ENCODE measurements at places on chromosomes 4 and X. TPM values are rescaled to one million over a fixed set of nuclear protein-coding genes. Genes with fewer than 3 reads are reported as not detected.

The TCEAL6 gene
- not detected for total RNA-seq

The IL2RG gene
- total RNA-seq: not detected

DNA sequence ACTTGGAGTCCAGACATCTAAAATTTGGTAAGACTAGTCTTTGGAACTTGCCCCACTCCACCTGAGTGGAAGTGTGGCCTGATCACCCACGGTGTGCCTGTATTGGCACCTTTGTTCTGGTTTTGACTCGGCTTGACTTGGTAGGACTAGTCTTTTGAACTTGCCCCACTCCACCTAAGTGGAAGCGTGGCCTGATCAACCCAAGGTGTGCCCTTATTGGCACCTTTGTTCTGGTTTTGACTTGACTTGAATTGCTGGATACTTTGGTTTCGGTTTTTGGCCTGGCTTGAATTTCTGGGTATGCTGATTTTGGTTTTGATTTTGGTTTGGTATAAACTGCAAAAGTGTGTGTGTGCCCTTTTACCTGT, 44.7 kb upstream of the UGT2B7 start:
- H3K27me3 ChIP-seq: no peaks in the 10 kb centered on the region
- H3K4me3 ChIP-seq: no peak overlapping the region
- no peak overlapping the region for H3K27ac ChIP-seq
- DNase-seq: no peak
- H3K4me1 ChIP-seq: no peaks in the 10 kb centered on the region

The PIGA gene
- total RNA-seq: 12.3 TPM

GRCh38 chrX:109856974-109857373, 123.9 kb upstream of the ACSL4 start:
- H3K27ac ChIP-seq: no peak overlapping the region
- peaks cover 9% of the 10 kb centered on the region for H3K4me1 ChIP-seq

DNA sequence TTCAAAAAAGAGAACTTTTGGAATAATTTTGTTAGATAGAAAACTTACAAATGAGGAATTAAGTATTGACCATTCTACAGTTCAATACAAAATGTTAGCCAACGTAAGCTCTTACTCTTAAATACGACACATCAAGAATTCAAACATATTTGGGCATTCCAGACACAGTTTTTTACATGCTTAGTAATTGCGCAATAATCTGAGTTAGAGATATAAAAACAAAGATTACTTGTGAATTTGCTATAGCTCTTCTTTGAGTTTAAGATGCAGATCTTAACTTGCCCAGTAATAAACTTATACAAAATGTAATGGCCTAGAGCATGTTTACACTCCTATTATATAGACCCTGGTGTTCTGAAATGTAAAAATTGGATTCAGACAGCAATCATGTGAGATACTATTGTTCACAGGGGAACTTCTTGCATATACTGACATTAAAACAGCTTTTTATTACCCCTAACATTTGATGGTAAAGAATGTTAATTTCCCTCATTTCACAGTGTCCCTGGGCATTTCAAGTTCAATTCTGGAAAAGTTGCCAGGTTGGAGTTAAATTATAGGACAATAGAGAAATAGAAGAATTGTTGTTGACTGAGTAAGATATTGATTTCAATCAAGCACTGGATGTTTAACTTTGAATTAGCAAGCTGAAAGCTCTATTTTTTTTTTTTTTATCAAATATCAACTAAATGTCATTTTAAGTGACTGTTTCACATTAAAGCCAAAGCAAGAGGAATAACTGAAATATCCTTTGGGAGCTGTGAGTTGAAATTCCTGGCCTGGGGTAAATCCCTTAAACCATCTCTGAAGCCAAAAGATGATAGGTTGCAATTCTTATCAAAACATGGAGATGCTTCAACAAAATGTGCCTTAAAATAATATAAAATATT, 910 bp downstream of the HPGDS start:
- H3K4me1 ChIP-seq: no peaks in the 10 kb centered on the region
- no peaks in the 10 kb centered on the region for H3K36me3 ChIP-seq
- no peak overlapping the region for H3K27ac ChIP-seq
- H3K4me3 ChIP-seq: no peak overlapping the region
- DNase-seq: peak; percentile 40

GRCh38 chr4:10762561-10762960, 78.0 kb upstream of the CLNK start:
- no peaks in the 10 kb centered on the region for H3K4me1 ChIP-seq
- DNase-seq: peak; percentile 23
- no peaks in the 10 kb centered on the region for H3K27me3 ChIP-seq
- H3K27ac ChIP-seq: no peak overlapping the region
- no peak overlapping the region for H3K4me3 ChIP-seq
- no peaks in the 10 kb centered on the region for H3K36me3 ChIP-seq

DNA sequence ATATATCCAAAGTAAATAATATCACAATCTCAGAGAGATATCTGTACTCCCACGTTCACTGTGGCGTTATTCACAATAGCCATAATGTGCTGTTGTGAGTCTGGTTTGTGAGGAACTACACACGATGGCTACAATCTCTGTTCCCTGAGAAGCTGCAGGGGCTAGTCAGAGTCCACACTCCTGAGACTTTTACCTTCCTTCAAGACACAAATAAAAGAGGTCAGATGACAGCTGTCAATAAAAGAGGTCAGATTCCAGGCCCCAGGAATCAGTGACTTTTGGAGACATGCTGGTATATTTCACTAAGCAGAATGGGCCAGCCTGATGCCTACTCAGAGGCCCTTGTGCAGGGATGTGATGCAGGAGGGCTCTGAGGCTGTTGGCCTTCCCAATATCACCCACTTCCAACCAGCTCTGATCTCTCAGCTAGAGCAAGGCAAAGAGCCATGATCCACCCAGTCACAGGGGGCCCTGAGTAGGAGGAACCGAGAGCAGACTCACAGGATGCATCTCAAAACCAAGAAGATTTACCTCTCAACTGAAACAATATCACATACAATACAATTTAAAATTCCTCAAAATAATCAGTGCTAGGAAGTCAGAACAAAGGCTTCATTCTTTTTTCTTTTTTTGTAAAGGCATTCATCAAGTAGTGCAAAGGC, 13.8 kb downstream of the FRYL start:
- H3K36me3 ChIP-seq: no peaks in the 10 kb centered on the region
- no peaks in the 10 kb centered on the region for H3K27me3 ChIP-seq
- DNase-seq: no peak
- H3K4me1 ChIP-seq: no peaks in the 10 kb centered on the region

DNA sequence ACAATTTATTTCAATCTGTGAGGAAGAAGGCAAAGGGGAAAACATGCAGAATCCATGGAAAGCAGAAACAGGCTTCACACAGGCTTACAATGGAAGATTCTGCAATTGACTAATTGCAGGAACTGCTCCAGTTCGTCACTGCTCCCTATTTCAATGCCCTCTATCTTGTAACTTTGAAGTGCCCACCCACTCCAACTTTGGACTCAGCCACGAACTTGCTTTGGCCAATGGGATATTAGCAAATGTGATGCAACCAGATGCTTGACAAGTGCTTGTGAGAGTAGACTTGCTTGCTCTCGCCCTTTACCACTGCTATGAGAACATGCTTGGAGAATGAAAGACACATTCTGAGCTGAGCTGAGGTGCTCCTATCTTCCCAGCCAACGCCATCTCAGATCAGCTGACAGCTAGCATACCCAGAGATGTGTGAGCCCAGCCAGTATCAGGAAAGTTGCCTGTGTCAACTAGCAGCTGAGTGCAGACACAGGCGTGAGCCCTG, 105.7 kb upstream of the PTCHD1 start:
- H3K36me3 ChIP-seq: no peaks in the 10 kb centered on the region
- H3K27me3 ChIP-seq: no peaks in the 10 kb centered on the region
- no peak overlapping the region for H3K4me3 ChIP-seq
- H3K27ac ChIP-seq: peak overlapping the region; percentile 4
- peak; percentile 76 for DNase-seq

DNA sequence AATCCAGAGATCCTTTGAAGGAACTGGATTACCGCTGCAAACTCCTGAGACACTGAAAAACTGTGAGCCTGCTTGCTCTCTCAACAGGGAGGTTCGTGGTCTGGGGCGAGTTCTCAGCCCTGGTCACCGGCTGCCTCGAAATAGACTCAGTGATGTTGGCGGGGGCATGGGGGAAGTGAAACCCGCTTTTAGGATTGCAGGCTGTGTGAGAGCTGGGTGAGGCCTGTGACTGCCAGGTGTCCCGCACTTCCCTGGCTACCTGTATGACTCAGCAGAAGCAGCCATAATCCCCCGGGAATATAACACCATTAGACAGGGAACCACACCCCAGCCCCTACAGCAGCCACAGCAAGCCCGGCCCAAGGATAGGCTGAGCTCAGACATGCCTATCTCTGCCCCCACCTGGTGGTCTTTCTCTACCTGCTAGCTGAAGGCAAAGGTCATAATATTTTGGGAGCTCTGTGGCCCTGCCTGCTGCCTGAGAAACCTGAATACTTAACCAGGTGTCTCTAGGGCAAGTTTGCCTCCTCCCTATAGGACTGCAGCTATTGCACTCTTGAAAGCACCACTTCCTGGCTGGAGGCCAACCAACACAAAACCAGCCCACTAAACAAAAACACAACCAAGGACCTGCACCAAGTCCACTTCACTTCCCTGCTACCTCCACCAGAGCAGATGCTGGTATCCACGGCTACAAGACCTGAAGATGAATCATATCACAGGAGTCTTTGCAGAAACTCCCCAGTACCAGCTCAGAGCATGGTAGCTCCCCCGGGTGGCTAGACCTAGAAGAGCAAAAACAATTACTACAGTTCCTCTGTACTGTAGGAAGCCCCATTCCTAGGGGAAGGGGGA, 202.0 kb downstream of the RRAGB start:
- H3K4me3 ChIP-seq: no peak overlapping the region
- DNase-seq: no peak
- no peaks in the 10 kb centered on the region for H3K36me3 ChIP-seq
- H3K27ac ChIP-seq: no peak overlapping the region

GRCh38 chr4:177573507-177573906, 131.3 kb upstream of the AGA start:
- no peak overlapping the region for H3K27ac ChIP-seq
- DNase-seq: peak; percentile 84
- H3K4me3 ChIP-seq: no peak overlapping the region
- H3K4me1 ChIP-seq: no peaks in the 10 kb centered on the region

DNA sequence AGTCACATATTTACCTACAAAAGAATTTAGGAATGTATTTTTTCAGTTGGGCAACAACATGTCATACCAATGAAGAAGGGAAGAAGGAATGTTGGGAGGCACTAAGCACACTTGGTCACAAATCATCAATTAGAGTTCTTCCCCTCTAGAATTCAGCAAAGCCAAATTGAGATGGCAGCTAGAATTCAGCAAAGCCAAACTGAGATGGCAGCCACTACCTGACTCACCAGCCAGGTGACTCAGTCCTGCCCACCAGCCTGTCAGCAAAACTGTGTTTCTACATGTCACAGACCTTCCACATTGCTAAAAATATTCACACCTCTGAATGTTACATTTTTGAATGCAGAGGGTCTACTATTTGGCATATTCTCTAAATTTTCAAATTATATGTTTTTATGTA, 63.2 kb upstream of the NOCT start:
- no peaks in the 10 kb centered on the region for H3K27me3 ChIP-seq
- H3K4me3 ChIP-seq: no peak overlapping the region
- no peak for DNase-seq
- no peaks in the 10 kb centered on the region for H3K4me1 ChIP-seq
- no peak overlapping the region for H3K27ac ChIP-seq

- H3K27me3 ChIP-seq: no peaks in the 10 kb centered on the region
- no peak overlapping the region for H3K4me3 ChIP-seq
- no peak overlapping the region for H3K27ac ChIP-seq
Measured at GRCh38 chr4:15749001-15749400, 29.1 kb upstream of the CD38 start.

The FAT4 gene
- total RNA-seq: 5.6 TPM

- H3K27me3 ChIP-seq: no peaks in the 10 kb centered on the region
- no peaks in the 10 kb centered on the region for H3K36me3 ChIP-seq
- H3K4me1 ChIP-seq: peaks cover 22% of the 10 kb centered on the region
- no peak overlapping the region for H3K27ac ChIP-seq
- DNase-seq: no peak
Measured at GRCh38 chr4:71545168-71545567, 206.3 kb downstream of the SLC4A4 start.

DNA sequence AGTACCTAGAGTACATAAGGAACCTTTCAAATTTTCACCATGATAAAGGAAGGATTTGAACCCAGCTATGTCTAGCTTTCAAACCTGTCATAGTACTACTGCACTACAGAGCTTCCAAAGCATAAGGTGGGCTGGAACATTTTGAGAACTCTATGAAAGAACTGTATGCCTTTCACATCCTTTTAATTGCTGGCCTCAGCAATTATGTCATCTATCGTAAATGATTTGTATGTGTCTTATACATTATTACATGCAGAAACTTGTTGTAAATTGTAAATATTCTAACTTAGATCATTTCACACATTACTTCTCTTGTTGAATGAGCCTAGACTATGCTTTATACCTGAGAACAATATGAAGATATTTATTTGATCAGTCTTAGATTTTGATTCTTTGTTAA, 220.7 kb downstream of the HEPH start:
- no peak for DNase-seq
- no peaks in the 10 kb centered on the region for H3K36me3 ChIP-seq
- no peaks in the 10 kb centered on the region for H3K4me1 ChIP-seq
- no peak overlapping the region for H3K27ac ChIP-seq
- no peak overlapping the region for H3K4me3 ChIP-seq

- H3K27me3 ChIP-seq: no peaks in the 10 kb centered on the region
- H3K27ac ChIP-seq: no peak overlapping the region
- DNase-seq: peak; percentile 8
- H3K4me3 ChIP-seq: no peak overlapping the region
Measured at GRCh38 chr4:30269850-30270249, 450.3 kb upstream of the PCDH7 start.

GRCh38 chr4:52750819-52751486, at the start of gene ERVMER34-1:
Gene ERVMER34-1, minus strand, starts transcription at chr4:52751425. Its CDS starts 5,905 bp downstream, at chr4:52745520.
- H3K4me1 ChIP-seq: peaks cover 12% of the 10 kb centered on the region
- no peak within 1 kb of the TSS for H3K27ac ChIP-seq
- peak; percentile 29 for DNase-seq
- no peaks in the 10 kb centered on the region for H3K36me3 ChIP-seq
